Left lung (tissue), 14 donors: ENCODE measurements at places on chromosomes 16 and 17. TPM values are rescaled to one million over a fixed set of nuclear protein-coding genes. Genes with fewer than 3 reads are reported as not detected.
A peak's percentile ranks its signal among the peaks of the same experiment; 100 is the strongest.

- no peaks in the 10 kb centered on the region for H3K27me3 ChIP-seq
- DNase-seq, result peak; percentile 93
- H3K27ac ChIP-seq, result peak within 1 kb of the TSS; percentile 98
- H3K4me1 ChIP-seq, result peaks cover 19% of the 10 kb centered on the region
Observed at GRCh38 chr17:7687072-7687907, at the start of gene TP53. TSS of gene TP53 (minus strand) at chr17:7687490. CDS start at chr17:7676594, 10,896 bp downstream.

The CLN3 gene
- total RNA-seq, result 72.8 TPM

DNA sequence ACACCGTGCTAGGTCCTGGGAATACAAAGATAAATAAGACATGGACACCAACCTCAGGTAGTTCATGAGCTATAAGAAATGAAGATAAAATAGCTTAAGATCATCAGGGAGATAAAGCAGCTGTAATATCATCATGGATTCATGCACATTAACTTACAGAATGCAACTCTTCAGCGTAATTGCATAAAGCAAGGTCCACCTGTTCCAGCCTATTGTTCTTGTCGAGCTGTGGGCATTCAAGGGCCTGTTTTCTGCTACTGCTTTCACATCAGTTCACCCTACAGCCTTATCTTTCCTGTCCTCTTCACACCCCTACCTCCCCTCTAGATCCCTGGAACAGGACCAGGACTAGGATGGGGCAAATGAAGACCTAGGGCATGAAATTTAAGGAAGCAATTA lies 133.9 kb downstream of the SPACA3 start:
- H3K27ac ChIP-seq, result no peak overlapping the region
- H3K27me3 ChIP-seq, result peaks cover 16% of the 10 kb centered on the region
- H3K4me3 ChIP-seq, result no peak overlapping the region
- no peak for DNase-seq

GRCh38 chr17:73943416-73944110 lies 259.9 kb upstream of the RPL38 start:
- no peak overlapping the region for H3K27ac ChIP-seq
- H3K27me3 ChIP-seq, result no peaks in the 10 kb centered on the region
- no peak for DNase-seq
- H3K4me3 ChIP-seq, result no peak overlapping the region
- no peaks in the 10 kb centered on the region for H3K4me1 ChIP-seq

The TAF15 gene
- 163 TPM for total RNA-seq

- H3K4me1 ChIP-seq, result peaks cover 26% of the 10 kb centered on the region
- H3K27me3 ChIP-seq, result peaks cover 15% of the 10 kb centered on the region
Observed at GRCh38 chr17:64003526-64004121, 5.5 kb downstream of the PRR29 start.

DNA sequence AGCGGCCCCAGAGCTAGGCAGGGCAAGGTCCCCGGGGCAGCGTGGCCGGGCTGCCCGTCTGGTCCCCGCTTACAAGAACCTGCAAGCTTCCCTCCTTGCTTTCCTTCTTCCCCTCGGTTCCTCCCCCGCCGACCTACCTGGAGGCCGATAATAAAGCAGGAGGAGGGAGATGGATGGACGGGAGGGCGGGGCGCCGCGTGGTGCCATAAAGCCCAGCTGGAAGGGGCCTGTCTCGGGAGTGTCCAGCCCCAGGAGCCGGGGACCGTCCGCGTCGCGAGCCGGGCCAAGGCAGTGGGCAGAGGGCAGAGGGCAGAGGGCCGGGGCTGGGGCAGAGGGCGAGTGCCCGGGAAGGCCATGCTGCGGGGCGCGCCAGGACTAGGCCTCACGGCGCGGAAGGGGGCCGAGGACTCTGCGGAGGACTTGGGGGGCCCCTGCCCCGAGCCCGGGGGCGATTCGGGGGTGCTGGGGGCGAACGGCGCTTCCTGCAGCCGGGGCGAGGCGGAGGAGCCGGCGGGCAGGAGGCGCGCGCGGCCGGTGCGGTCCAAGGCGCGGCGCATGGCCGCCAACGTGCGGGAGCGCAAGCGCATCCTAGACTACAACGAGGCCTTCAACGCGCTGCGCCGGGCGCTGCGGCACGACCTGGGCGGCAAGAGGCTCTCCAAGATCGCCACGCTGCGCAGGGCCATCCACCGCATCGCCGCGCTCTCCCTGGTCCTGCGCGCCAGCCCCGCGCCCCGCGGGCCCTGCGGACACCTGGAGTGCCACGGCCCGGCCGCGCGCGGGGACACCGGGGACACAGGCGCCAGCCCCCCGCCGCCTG lies at the start of gene BHLHA9:
Gene BHLHA9, plus strand, starts transcription at position 235 of the 820 bp plus-strand sequence. Its CDS starts 120 bp downstream, at position 355.
- no peak for DNase-seq
- no peak within 1 kb of the TSS for H3K4me3 ChIP-seq
- H3K36me3 ChIP-seq, result no peaks in the 10 kb centered on the region
- H3K27ac ChIP-seq, result no peak within 1 kb of the TSS
- peaks cover 73% of the 10 kb centered on the region for H3K27me3 ChIP-seq
